T-helper 17 cell (primary cell): ENCODE measurements at places on chromosomes 13 and 19. TPM values are rescaled to one million over a fixed set of nuclear protein-coding genes. Genes with fewer than 3 reads are reported as not detected.

The TEX101 gene
- total RNA-seq: not detected

The KLC3 gene
- not detected for total RNA-seq

The FBXO46 gene
- total RNA-seq: 23.2 TPM

The ZNF491 gene
- 0.60 TPM for total RNA-seq

The PCID2 gene
- 47.9 TPM for total RNA-seq

The ZNF761 gene
- total RNA-seq: 5.7 TPM

The ERCC1 gene
- total RNA-seq: 36.2 TPM

The C3 gene
- 0.35 TPM for total RNA-seq

The CNFN gene
- not detected for total RNA-seq

The ANGPTL8 gene
- total RNA-seq: not detected

The TSSK6 gene
- total RNA-seq: 3.9 TPM

The ONECUT3 gene
- total RNA-seq: not detected

The SHD gene
- not detected for total RNA-seq

The SMG9 gene
- 35.6 TPM for total RNA-seq

DNA sequence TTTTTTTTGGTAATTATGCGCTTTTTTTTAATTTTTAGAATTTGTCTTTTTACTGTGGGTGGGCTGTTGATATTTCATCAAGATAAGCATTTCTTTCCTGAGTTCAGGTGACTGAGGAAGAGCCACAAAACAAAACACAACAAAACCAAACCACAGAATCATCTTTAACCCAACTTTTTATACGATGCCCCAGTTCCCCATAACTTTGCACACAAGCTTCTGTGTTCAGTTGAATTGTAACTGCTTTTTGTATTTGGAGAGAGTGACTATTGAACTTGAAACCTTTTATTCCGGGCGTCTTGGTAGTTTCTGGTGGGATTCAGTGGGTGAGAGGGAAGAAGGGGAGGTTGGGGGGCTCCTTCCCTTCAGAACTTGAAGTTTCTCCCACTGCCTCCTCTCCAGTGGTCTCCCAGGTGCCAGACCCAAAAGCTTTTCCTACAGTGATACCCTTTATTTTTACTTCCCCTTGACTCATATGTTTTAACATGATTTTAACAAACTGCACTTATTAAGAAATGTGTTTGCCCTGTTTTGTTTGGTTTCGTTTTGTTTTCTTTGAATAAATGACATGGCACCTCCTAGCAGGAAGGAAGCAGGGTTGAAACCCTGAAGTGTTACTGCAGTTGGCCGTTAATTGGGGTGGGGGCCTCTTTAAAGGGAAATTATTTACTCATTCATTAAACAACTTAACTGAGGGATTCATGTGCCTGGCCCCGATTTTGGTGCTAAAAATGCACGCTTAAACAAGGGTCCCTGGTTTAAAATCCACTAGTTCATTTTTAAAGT lies 2.7 kb upstream of the CCDC97 start:
- DNase-seq: no peak
- peaks cover 66% of the 10 kb centered on the region for H3K4me1 ChIP-seq
- H3K27ac ChIP-seq: peak overlapping the region; percentile 100
- peaks cover 22% of the 10 kb centered on the region for H3K36me3 ChIP-seq

DNA sequence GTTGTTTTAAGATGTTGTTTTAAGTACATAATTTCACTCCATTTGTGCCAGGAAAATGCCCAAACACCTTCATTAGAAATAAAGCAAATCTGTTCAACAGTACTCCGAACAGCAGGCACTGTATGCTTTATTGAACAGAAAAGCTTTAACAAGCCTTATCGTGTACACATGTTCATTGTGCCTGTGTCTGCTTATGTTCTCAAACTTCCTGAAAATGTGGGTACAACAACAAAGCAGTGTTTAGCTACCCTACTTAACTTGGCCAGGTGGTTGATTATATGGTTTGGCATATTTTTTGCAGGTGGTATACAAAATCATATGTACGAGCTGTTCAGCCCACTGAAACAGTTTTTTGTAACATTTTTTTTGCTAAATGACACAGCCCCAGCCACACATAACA lies 718.0 kb downstream of the DACH1 start:
- H3K4me1 ChIP-seq: no peaks in the 10 kb centered on the region

- no peak for DNase-seq
- H3K4me1 ChIP-seq: no peaks in the 10 kb centered on the region
- no peaks in the 10 kb centered on the region for H3K27me3 ChIP-seq
- no peak overlapping the region for H3K4me3 ChIP-seq
These were observed 41.9 kb upstream of the POSTN start for GRCh38 chr13:37640499-37640898.

DNA sequence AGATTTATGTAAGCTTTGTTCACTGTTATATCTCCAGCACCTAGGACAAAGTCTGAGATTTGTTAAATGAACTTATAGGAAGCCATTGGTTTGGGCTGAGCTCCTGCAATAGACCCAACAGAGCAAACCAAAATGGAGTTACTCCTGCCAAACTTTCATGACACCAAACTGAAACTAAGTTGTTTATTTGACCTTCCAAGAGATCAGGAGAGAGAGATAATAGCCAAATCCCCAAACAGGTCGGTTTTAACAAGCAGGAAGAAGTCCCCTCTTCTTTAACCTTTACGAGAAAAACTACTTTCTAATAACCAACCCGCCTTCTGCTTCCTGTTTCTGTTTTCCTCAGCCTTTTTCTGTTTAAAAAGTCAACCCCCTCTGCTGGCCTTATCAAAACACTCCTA lies 54.9 kb upstream of the ATP12A start:
- H3K27me3 ChIP-seq: no peaks in the 10 kb centered on the region
- DNase-seq: no peak
- H3K27ac ChIP-seq: peak overlapping the region; percentile 84
- H3K4me1 ChIP-seq: peaks cover 12% of the 10 kb centered on the region

DNA sequence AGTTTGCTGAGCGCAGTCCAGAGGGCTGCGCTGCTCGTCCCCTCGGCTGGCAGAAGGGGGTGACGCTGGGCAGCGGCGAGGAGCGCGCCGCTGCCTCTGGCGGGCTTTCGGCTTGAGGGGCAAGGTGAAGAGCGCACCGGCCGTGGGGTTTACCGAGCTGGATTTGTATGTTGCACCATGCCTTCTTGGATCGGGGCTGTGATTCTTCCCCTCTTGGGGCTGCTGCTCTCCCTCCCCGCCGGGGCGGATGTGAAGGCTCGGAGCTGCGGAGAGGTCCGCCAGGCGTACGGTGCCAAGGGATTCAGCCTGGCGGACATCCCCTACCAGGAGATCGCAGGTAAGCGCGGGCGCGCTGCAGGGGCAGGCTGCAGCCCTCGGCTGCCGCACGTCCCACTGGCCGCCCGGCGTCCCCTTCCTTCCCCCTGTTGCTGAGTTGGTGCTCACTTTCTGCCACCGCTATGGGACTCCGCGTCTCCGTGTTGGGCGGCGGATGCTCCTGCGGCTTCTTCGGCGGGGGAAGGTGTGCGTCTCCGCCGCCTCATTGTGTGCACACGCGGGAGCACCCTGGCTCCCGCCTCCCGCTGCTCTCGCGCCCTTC lies 772 bp downstream of the GPC6 start:
- H3K4me3 ChIP-seq: no peak overlapping the region
- H3K27ac ChIP-seq: no peak overlapping the region
- H3K4me1 ChIP-seq: no peaks in the 10 kb centered on the region
- no peaks in the 10 kb centered on the region for H3K36me3 ChIP-seq
- DNase-seq: no peak

GRCh38 chr19:33440241-33440640 lies 66.7 kb downstream of the CEBPG start:
- H3K4me1 ChIP-seq: peaks cover 9% of the 10 kb centered on the region
- H3K27ac ChIP-seq: no peak overlapping the region
- H3K4me3 ChIP-seq: no peak overlapping the region

- peak overlapping the region; percentile 87 for H3K4me3 ChIP-seq
- H3K36me3 ChIP-seq: no peaks in the 10 kb centered on the region
- H3K4me1 ChIP-seq: peaks cover 36% of the 10 kb centered on the region
- H3K27me3 ChIP-seq: no peaks in the 10 kb centered on the region
- H3K27ac ChIP-seq: peak overlapping the region; percentile 90
These were observed 154.2 kb downstream of the TM9SF2 start for GRCh38 chr13:99655351-99656091.

- H3K27me3 ChIP-seq: no peaks in the 10 kb centered on the region
- H3K36me3 ChIP-seq: peaks cover 18% of the 10 kb centered on the region
- DNase-seq: no peak
- H3K4me3 ChIP-seq: peak overlapping the region; percentile 66
These were observed 1.1 kb downstream of the CCDC97 start for GRCh38 chr19:41311072-41311471.

- no peak overlapping the region for H3K27ac ChIP-seq
- peaks cover 8% of the 10 kb centered on the region for H3K27me3 ChIP-seq
- H3K4me1 ChIP-seq: peaks cover 13% of the 10 kb centered on the region
- peaks cover 4% of the 10 kb centered on the region for H3K36me3 ChIP-seq
These were observed 473 bp upstream of the SCN1B start for GRCh38 chr19:35029737-35030256.

GRCh38 chr13:46468570-46469463 lies 81.8 kb upstream of the RUBCNL start:
- no peaks in the 10 kb centered on the region for H3K4me1 ChIP-seq
- no peaks in the 10 kb centered on the region for H3K27me3 ChIP-seq
- no peak for DNase-seq

DNA sequence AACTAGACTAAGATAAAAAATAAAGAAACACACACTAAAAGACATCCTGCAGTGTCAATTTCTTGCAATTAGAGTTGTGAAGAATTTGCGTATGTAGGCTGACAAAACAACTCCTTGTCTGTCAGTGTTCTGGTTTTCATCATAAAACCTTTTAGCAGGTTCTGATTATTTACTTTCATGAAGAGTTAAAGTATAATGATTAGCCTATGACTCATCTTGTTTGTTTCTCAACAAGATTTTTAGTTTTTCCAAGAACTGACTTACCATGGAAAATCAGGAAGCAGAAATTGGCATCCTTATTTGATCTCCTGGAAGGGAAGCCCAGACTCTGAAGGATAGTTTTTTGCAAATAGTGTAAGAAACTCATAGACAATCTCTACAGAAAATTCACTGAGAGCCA lies 848.7 kb upstream of the PCDH9 start:
- no peaks in the 10 kb centered on the region for H3K36me3 ChIP-seq
- DNase-seq: no peak
- no peak overlapping the region for H3K27ac ChIP-seq
- H3K4me3 ChIP-seq: no peak overlapping the region
- no peaks in the 10 kb centered on the region for H3K4me1 ChIP-seq

DNA sequence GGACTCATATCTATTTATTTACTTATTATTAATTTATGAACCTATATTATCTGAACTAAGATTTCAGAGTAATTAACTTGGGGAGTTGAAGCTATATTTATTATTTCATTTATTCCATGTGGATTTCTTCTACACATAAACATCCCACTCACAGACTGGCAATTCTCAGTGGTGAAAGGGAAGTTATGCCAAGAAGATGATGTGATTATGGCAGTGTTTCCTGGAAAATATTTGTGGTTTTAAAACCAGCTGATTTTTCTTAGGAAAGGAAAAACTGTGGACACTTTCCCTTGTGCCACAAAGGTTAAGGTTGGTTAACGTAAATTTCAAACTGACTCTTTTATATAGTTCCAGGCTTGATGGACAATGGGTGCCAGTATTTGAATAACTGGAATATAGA lies 513.1 kb downstream of the SLITRK6 start:
- no peak for DNase-seq
- no peaks in the 10 kb centered on the region for H3K4me1 ChIP-seq
- H3K27ac ChIP-seq: no peak overlapping the region
- H3K36me3 ChIP-seq: no peaks in the 10 kb centered on the region
- H3K4me3 ChIP-seq: no peak overlapping the region

DNA sequence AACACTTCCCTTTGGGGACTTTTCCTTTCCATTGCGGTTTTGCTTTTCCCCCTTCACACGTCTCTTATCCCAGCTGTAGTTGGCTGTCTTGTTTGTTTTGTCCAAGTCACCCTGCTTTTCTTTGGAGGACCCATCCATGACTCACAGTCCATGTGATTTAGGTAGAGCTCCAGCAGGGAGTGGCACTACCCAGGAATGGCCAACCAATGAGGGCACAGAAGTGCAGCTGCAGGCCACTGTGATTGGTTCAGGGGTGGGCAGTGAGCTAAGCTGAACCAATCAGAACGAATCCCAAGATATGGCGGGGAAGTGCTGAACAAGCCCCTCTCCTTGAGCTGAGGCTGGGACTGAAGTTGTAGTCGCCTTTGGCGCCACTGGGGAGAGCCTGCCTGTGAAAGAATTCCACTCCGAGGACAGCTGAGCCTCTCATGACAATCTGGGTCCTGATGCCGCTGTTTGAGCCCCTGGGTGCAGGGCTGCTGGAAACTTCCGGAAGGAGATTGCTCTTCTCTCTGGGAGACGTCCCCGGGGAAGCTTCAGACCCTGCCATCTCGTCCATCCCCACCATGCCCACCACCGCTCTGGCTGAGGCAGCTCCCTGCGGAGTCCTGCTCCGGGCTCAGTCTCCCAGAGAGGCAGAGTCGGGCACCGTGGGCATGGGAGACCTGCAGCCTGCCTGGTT lies 62.9 kb upstream of the URI1 start:
- no peak overlapping the region for H3K4me3 ChIP-seq
- H3K36me3 ChIP-seq: no peaks in the 10 kb centered on the region
- peaks cover 7% of the 10 kb centered on the region for H3K4me1 ChIP-seq

- H3K4me1 ChIP-seq: peaks cover 10% of the 10 kb centered on the region
- H3K27ac ChIP-seq: peak within 1 kb of the TSS; percentile 85
- no peaks in the 10 kb centered on the region for H3K27me3 ChIP-seq
- DNase-seq: peak; percentile 93
- H3K4me3 ChIP-seq: peak within 1 kb of the TSS; percentile 94
These were observed at the start of gene OCEL1 for GRCh38 chr19:17226002-17226933. TSS of gene OCEL1 (plus strand) at chr19:17226226. CDS start at chr19:17226248, 22 bp downstream.

- H3K4me3 ChIP-seq: no peak within 1 kb of the TSS
- no peak for DNase-seq
- H3K36me3 ChIP-seq: peaks cover 4% of the 10 kb centered on the region
- H3K27me3 ChIP-seq: no peaks in the 10 kb centered on the region
- no peak within 1 kb of the TSS for H3K27ac ChIP-seq
- no peaks in the 10 kb centered on the region for H3K4me1 ChIP-seq
These were observed at the start of gene ZSCAN1 for GRCh38 chr19:58033741-58034476. TSS of gene ZSCAN1 (plus strand) at chr19:58034025. CDS start at chr19:58037837, 3,812 bp downstream.

DNA sequence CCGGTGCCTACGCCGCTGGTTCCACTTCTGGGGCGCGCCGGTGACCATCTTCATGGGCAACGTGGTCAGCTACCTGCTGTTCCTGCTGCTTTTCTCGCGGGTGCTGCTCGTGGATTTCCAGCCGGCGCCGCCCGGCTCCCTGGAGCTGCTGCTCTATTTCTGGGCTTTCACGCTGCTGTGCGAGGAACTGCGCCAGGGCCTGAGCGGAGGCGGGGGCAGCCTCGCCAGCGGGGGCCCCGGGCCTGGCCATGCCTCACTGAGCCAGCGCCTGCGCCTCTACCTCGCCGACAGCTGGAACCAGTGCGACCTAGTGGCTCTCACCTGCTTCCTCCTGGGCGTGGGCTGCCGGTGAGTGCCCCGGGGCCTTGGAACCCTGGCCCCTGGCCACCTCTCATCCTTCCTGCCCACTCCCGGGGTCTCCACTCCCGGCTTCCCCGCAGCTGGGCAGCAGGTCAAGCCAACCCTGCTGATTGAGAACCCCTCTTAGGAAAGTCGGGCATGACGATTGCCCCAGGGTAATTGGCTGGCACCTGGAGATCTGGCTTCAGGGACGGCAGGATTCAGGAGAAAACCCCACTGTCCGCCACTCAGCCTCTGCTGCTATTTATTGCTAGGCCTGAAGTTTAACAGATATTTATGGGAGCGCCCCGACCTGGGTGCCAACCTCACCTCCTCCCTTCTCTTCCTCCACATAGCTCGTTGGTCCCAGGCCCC lies 39.1 kb downstream of the TRPM4 start:
- H3K4me3 ChIP-seq: no peak overlapping the region
- no peak overlapping the region for H3K27ac ChIP-seq
- peaks cover 11% of the 10 kb centered on the region for H3K27me3 ChIP-seq
- H3K36me3 ChIP-seq: no peaks in the 10 kb centered on the region
